ENCODE measurements at places on chromosomes 13 and 19.
A peak's percentile ranks its signal among the peaks of the same experiment; 100 is the strongest.

GRCh38 chr19:4115050-4115817 lies 8.7 kb downstream of the MAP2K2 start:
- peak; percentile 13 for DNase-seq

- no peak for DNase-seq
These were observed 1141.6 kb upstream of the MIR17HG start for GRCh38 chr13:90205911-90206310.

DNA sequence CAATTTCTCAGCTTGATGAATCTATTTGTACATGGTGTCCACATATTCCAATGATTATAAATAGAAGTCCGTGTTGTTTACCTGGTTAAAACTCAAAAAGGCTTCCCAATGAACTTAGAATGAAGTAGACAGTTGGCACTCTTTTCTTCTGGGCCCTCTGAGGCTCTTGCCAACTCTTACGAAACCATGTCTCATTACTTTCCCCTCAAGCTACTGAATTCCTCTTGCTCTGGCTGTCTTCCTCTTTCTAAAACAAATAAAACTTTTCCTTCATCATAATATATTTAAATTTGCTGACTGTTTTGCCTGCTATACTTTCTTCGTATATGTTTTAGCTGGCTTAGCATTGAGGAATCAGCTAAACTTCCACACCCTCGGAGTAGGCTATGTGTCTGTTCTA lies 139.7 kb downstream of the SLITRK6 start:
- DNase-seq: no peak

GRCh38 chr19:35194012-35194984 lies 34.2 kb downstream of the FAM187B start:
- no peak for DNase-seq

GRCh38 chr19:53432088-53432661 lies 391 bp downstream of the ZNF761 start:
- DNase-seq: no peak

GRCh38 chr19:41923045-41923788 lies 5.0 kb downstream of the ERFL start:
- no peak for DNase-seq

Measured in activated naive CD8-positive, alpha-beta T cell treated with anti-CD3 and anti-CD28 coated beads, Interleukin-2, amount 50 U/mL, for 16 hours (primary cell).